CD4-positive, alpha-beta T cell (primary cell): ENCODE measurements at places on chromosomes 7 and 10. TPM values are rescaled to one million over a fixed set of nuclear protein-coding genes. Genes with fewer than 3 reads are reported as not detected.

- DNase-seq, result no peak
Measured at GRCh38 chr7:153103202-153103601, 343.6 kb downstream of the ACTR3B start.

Gene NPSR1
- not detected for total RNA-seq

Gene BTRC
- 13.1 TPM for total RNA-seq

- DNase-seq, result no peak
Measured at GRCh38 chr10:121823993-121824463, 103.8 kb downstream of the ATE1 start.

Gene ADAM12
- 1.5 TPM for total RNA-seq

DNA sequence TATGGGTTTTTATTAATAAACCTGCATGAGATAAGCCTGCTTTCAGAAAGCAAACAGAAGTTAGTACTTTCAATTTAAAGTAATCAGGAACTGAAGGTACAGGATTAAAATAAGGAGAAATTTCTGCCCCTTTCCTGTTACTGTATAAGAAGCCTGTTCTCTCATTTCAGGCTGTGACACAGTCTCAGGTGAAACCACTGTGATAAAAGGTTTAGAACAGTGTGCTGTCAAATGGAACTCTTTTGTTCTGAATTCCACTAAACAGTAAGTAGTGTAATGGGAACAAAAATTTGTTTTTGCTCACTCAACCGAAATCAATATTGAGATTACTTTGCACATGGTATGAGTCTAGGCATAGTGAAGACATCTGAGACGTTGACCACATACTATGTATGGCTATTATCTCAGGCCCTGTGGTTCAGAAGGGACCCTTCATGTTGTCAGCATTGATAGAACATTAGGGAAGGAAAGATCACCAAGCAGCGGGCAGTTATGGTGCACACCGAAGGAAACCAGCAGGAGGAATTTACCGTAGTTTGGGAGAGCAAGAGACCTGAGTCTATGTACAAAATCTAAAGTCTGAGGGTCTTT lies 14.9 kb downstream of the HEPACAM2 start:
- no peak for DNase-seq
